Activated CD4-positive, alpha-beta T cell treated with anti-CD3 and anti-CD28 coated beads, Interleukin-2, amount 10 ng/mL, durations not matched to agents 7 days and 5 days (primary cell): ENCODE measurements at places on chromosomes 3 and 15. TPM values are rescaled to one million over a fixed set of nuclear protein-coding genes. Genes with fewer than 3 reads are reported as not detected.

The SOX14 gene
- not detected for total RNA-seq

The DAZL gene
- total RNA-seq, result not detected

The PGBD4 gene
- 4.1 TPM for total RNA-seq

The MST1R gene
- 4.1 TPM for total RNA-seq

The KNL1 gene
- total RNA-seq, result 69.0 TPM

The GP9 gene
- not detected for total RNA-seq

The LRTM1 gene
- not detected for total RNA-seq

The SKIC8 gene
- 44.5 TPM for total RNA-seq

The PML gene
- total RNA-seq, result 122 TPM

The CRABP1 gene
- not detected for total RNA-seq

The ZNF860 gene
- not detected for total RNA-seq

The RAB6B gene
- not detected for total RNA-seq

- H3K4me1 ChIP-seq, result no peaks in the 10 kb centered on the region
- no peaks in the 10 kb centered on the region for H3K36me3 ChIP-seq
- no peak overlapping the region for H3K27ac ChIP-seq
- DNase-seq, result no peak
- H3K27me3 ChIP-seq, result no peaks in the 10 kb centered on the region
These were observed 304.5 kb downstream of the OTOL1 start for GRCh38 chr3:161800985-161801559.

DNA sequence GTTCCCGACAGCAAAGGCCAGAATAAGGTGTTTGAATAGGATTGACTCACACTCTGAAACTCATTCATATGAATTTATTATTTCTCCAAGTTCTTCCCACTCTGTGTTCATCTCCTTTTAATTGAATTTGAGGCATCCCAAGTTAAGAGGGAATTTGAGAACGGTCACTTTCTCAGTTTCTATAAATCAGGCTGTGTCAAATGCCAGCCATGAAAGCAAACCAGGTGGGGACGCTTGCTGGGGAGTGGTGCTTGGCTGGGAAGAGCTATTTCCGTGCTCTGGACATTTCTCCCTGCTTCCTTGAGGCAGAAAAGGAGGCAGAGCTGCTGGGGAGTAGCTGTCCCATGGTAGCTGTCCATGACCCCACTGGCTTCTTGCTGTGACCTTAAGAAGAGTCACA is 116.6 kb downstream of the FBN1 start:
- H3K36me3 ChIP-seq, result no peaks in the 10 kb centered on the region
- no peak for DNase-seq
- no peaks in the 10 kb centered on the region for H3K27me3 ChIP-seq
- no peak overlapping the region for H3K4me3 ChIP-seq

- no peaks in the 10 kb centered on the region for H3K27me3 ChIP-seq
- no peaks in the 10 kb centered on the region for H3K4me1 ChIP-seq
- H3K4me3 ChIP-seq, result no peak overlapping the region
- H3K36me3 ChIP-seq, result no peaks in the 10 kb centered on the region
- H3K27ac ChIP-seq, result no peak overlapping the region
- no peak for DNase-seq
These were observed 588.4 kb downstream of the NAALADL2 start for GRCh38 chr3:175447521-175447920.

- no peaks in the 10 kb centered on the region for H3K36me3 ChIP-seq
- H3K4me1 ChIP-seq, result peaks cover 2% of the 10 kb centered on the region
- no peak overlapping the region for H3K27ac ChIP-seq
- H3K27me3 ChIP-seq, result peaks cover 3% of the 10 kb centered on the region
These were observed 38.5 kb downstream of the FBLN2 start for GRCh38 chr3:13587442-13587841.

GRCh38 chr3:134666885-134667284 is 16.1 kb upstream of the KY start:
- H3K4me3 ChIP-seq, result no peak overlapping the region
- H3K36me3 ChIP-seq, result no peaks in the 10 kb centered on the region
- no peak overlapping the region for H3K27ac ChIP-seq
- no peak for DNase-seq
- no peaks in the 10 kb centered on the region for H3K27me3 ChIP-seq

- no peak for DNase-seq
- no peak overlapping the region for H3K27ac ChIP-seq
- H3K27me3 ChIP-seq, result no peaks in the 10 kb centered on the region
- no peaks in the 10 kb centered on the region for H3K36me3 ChIP-seq
- no peak overlapping the region for H3K4me3 ChIP-seq
These were observed 4.3 kb upstream of the AP3B2 start for GRCh38 chr15:82714016-82714415.

- peaks cover 13% of the 10 kb centered on the region for H3K36me3 ChIP-seq
- no peaks in the 10 kb centered on the region for H3K27me3 ChIP-seq
- no peak overlapping the region for H3K27ac ChIP-seq
- H3K4me1 ChIP-seq, result peaks cover 18% of the 10 kb centered on the region
- H3K4me3 ChIP-seq, result no peak overlapping the region
- no peak for DNase-seq
These were observed 5.9 kb downstream of the ZBTB20 start for GRCh38 chr3:115141033-115141757.

- H3K4me3 ChIP-seq, result no peak overlapping the region
- H3K36me3 ChIP-seq, result no peaks in the 10 kb centered on the region
- H3K27me3 ChIP-seq, result peaks cover 5% of the 10 kb centered on the region
- DNase-seq, result no peak
These were observed 77.5 kb downstream of the RPL22L1 start for GRCh38 chr3:170792471-170792870.

DNA sequence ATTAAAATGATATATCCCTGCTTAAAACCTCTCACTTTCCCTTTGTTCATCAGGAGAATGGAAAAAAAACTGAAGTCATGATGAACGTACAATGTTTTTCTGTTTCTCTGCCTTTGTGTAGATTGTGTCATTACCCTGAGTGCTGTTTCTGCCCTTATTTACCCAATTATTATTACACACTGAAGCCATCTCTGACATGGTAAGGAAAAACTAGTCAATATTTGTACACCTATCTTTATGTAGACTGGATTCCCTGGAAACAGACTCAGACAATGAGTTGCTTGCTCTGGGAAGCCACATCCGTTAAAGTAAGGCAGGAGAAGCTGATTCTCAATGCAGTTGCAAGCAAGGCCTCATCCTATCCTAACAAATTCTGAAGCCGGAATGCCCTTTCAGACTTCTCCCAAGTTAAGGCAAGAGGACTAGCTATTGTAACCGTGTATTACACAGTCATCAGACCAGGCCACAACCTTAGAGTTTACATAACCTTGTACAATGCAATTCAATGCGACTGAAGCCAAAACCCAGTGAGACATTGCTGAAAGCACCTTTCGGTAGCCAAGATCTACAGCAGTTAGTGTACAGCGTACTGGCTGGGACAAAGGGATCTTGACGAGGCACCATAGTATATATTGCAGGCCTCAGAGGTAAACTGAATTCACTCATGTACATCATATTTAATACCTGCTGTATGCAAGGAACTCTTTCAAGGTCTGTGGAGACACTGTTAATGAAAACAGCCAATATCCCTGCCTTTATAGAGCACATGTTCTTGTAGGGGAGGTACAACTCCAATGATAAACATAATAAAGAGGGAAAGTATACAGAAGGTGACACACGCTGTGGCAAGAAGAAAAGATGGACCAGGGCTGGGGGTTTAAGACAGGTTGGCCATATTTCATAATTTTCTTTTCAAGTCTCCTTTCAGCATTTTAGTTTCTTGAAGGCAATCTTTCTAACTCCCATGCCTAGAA is 1040.8 kb upstream of the SEMA6D start:
- no peak for DNase-seq
- no peak overlapping the region for H3K27ac ChIP-seq
- no peaks in the 10 kb centered on the region for H3K4me1 ChIP-seq

- no peak overlapping the region for H3K4me3 ChIP-seq
- no peak overlapping the region for H3K27ac ChIP-seq
- H3K36me3 ChIP-seq, result peaks cover 2% of the 10 kb centered on the region
- no peaks in the 10 kb centered on the region for H3K27me3 ChIP-seq
- no peak for DNase-seq
These were observed 49.8 kb downstream of the BDH1 start for GRCh38 chr3:197505796-197506548.

DNA sequence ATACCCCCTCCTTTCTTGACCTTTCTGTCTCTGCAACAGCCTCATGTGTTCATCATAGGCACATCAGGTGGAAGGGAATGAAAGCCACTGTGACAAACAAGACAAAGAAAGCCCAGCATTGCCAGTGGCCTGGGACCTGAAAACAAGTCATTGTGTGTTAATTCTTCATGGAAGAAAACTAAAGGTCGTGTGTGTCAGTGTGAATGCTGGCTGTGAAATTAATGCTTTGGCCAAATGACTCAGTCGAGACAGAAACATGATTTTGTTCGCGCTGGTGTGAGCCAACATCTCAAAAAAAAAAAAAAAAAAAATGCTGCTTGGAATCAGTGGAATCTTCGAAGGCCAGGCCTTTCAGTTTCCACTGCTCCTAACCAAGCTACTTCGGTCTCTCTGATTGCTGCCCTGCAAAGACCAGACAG is 386.5 kb upstream of the PROK2 start:
- no peak for DNase-seq
- no peaks in the 10 kb centered on the region for H3K36me3 ChIP-seq
- H3K27ac ChIP-seq, result no peak overlapping the region
- H3K4me1 ChIP-seq, result peaks cover under 1% of the 10 kb centered on the region
- H3K27me3 ChIP-seq, result no peaks in the 10 kb centered on the region

GRCh38 chr3:191473661-191474198 is 12.8 kb downstream of the PYDC2 start:
- H3K36me3 ChIP-seq, result no peaks in the 10 kb centered on the region
- no peak overlapping the region for H3K27ac ChIP-seq
- no peaks in the 10 kb centered on the region for H3K4me1 ChIP-seq
- DNase-seq, result no peak
- H3K27me3 ChIP-seq, result no peaks in the 10 kb centered on the region

GRCh38 chr15:89756897-89757296 is 5.8 kb upstream of the MESP1 start:
- peaks cover 5% of the 10 kb centered on the region for H3K4me1 ChIP-seq
- no peak overlapping the region for H3K27ac ChIP-seq
- H3K4me3 ChIP-seq, result no peak overlapping the region
- no peaks in the 10 kb centered on the region for H3K36me3 ChIP-seq
- H3K27me3 ChIP-seq, result peaks cover 13% of the 10 kb centered on the region

DNA sequence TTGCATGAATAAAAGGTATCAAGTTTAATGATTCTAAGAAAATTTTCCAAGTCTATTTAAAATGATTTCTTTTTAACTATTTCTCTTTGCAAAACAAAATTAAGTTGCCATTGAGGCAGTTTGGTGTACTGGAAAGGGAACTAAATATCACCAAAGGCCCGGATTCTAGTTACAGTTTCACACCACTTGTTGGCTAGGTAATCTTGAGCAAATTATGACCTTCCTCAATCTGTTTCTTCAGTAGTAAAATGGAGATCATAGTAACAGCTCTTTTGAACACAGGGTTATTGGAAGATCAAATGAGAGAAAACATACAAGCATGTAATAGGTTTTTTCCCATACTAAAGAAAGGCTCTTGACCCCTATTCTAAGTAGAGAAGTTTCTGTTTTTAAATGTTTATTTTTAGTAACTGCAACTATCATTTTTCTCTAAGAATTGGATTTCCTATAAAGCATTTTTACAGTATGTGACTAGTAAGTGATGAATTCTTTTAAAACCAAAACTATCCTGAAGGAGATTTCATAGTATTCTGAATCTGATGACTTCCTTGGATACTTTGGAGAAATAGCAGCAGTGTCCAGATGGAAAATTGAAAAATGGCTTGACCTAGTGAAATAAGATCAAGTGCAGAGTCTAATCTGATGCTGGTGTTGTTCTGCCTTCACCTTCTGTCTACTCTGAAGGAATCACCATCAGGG is 15.7 kb downstream of the SCAANT1 start:
- no peak for DNase-seq
- H3K4me3 ChIP-seq, result no peak overlapping the region
- H3K4me1 ChIP-seq, result peaks cover 33% of the 10 kb centered on the region
- no peak overlapping the region for H3K27ac ChIP-seq

DNA sequence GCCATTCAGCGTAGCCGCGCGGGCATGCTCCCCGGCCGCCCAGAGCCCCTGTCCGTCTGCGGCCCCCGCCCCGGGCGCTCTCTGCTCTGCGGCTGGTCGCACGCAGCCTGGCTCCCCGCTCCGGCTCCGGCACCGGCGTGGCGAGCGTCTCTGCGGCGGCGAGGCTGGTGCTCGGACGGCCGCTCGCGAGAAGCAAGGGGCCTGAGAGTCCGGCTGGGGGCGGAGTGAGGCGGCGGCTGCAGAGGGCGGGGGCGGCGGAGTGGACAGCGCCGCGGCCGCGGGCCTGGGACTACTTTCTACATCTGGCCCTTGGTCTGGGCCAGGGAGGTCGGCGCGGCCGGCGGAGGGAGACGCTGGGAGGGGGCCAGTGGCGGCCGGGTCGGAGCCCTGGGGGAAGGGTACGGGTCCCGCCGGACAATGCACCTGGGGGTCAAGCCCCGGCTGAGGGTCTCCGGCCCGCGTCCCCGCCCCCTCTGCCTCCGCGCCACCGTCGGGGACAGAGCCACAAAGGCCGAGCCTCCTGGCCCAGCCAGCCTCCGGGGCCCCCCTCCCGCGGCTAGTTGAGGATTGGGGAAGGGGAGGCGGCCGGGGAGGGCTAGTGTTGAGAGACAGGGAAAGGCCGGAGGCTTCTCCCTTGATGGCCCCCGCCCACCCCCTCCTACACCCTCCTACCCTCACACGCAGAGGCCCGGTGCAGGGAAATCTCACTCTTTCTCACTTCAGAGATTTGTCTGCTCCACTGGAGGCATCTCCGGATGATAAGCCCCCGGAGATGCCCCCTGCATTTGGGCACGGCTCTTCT is at the start of gene PRTG:
Gene PRTG (minus strand): TSS at position 226 of the 802 bp plus-strand sequence. CDS start 221 bp downstream, at position 5.
- H3K36me3 ChIP-seq, result no peaks in the 10 kb centered on the region
- DNase-seq, result no peak
- H3K27me3 ChIP-seq, result peaks cover 33% of the 10 kb centered on the region
- no peak within 1 kb of the TSS for H3K27ac ChIP-seq

GRCh38 chr15:99473981-99474906 is 91.5 kb upstream of the MEF2A start:
- no peak overlapping the region for H3K4me3 ChIP-seq
- no peak overlapping the region for H3K27ac ChIP-seq
- peak; percentile 3 for DNase-seq
- H3K36me3 ChIP-seq, result no peaks in the 10 kb centered on the region
- peaks cover 21% of the 10 kb centered on the region for H3K4me1 ChIP-seq
- H3K27me3 ChIP-seq, result no peaks in the 10 kb centered on the region

GRCh38 chr3:99911433-99911832 is 93.8 kb downstream of the CMSS1 start:
- H3K27me3 ChIP-seq, result no peaks in the 10 kb centered on the region
- H3K36me3 ChIP-seq, result peaks cover 3% of the 10 kb centered on the region
- H3K4me3 ChIP-seq, result no peak overlapping the region
- no peaks in the 10 kb centered on the region for H3K4me1 ChIP-seq
- no peak overlapping the region for H3K27ac ChIP-seq
- DNase-seq, result no peak
